ENCODE measurements at places on chromosomes 7 and 10.

GRCh38 chr7:31850066-31850465 lies 163.1 kb downstream of the PPP1R17 start:
- DNase-seq = no peak

- no peak for DNase-seq
Measured at GRCh38 chr7:139095194-139095659, 14.3 kb downstream of the ZC3HAV1 start.

GRCh38 chr7:130943336-130943901 lies 209.4 kb upstream of the KLF14 start:
- no peak for DNase-seq

GRCh38 chr10:70500812-70501301 lies 22.3 kb downstream of the PALD1 start:
- no peak for DNase-seq

- no peak for DNase-seq
Measured at GRCh38 chr10:131573256-131573655, 261.7 kb upstream of the TCERG1L start.

GRCh38 chr7:272631-273030 lies 17.3 kb upstream of the FOXL3 start:
- DNase-seq = no peak

GRCh38 chr10:14617852-14618251 lies 156.8 kb downstream of the FAM107B start:
- peak; percentile 66 for DNase-seq

DNA sequence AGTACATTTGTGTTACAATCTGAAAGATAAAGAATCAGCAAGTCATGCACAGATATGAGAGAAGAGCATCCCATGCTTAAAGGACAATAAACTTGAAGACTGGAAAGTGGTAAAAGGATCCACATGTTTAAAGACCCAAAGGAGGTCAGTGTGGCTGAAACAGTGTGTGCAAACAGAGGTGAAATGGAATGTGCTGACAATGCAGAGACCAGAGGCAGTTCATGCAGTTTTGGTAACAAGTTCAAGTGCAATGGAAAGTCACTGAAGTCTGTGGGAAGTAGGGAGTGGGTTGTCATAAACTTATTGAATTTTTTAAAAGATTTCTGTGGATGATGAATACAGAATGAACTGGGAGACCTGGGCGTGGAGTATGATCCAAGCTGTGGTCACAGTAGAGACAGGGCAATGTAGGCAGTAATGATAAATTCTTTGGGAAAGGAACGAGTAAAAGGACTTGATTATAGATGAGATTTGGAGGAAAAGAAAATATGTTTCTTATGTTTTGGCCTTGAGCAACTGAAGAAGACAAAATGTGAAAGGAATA lies 408.0 kb downstream of the HGF start:
- DNase-seq = no peak

- no peak for DNase-seq
Measured at GRCh38 chr10:99007457-99007856, 228.2 kb downstream of the HPSE2 start.

GRCh38 chr10:124996127-124996853 lies 54.4 kb downstream of the ZRANB1 start:
- no peak for DNase-seq

- no peak for DNase-seq
Measured at GRCh38 chr7:140033779-140034363, 28.9 kb downstream of the PARP12 start.

GRCh38 chr7:70446448-70447143 lies 685.3 kb upstream of the GALNT17 start:
- no peak for DNase-seq

DNA sequence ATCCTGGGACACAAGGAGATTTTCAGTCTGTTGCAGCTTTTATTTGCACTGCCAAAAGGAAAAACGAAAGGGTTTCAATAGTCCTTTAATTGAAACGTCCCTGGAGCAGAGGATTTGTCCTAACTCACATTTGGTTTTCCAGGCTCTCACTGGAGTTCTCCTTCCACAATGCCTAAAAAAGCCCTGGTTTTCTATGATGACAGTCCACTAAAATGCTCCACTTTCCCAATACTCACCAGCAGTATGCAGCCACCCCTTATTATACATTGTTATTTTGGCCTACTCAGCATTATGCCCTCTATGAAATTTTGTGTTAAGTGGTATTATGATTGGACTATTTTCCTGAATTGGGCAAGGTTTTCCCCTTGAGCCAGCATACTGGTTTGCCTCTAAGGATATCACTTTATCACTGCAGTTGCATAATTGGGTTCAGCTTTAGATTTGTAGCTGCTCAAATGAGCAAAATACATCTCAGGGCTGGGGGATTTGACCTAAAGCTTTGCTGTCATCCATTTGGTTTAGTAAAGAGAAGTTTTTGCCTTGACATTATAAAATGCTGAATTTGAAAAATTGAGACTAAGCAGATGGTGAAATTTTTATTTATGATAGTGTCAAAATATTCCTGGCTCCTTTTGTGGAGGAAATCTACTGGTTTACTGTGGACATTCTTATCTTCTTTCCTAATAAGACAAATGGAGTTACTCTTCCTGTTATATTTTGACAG lies 239.2 kb downstream of the RNLS start:
- DNase-seq = peak; percentile 2

GRCh38 chr10:92757066-92757710 lies 67.4 kb downstream of the HHEX start:
- peak; percentile 71 for DNase-seq

GRCh38 chr10:31867646-31868045 lies 61.0 kb downstream of the ARHGAP12 start:
- DNase-seq = no peak

- no peak for DNase-seq
Measured at GRCh38 chr10:62985807-62986600, 147.1 kb upstream of the NRBF2 start.

- no peak for DNase-seq
Measured at GRCh38 chr7:99398891-99399445, 9.4 kb downstream of the PDAP1 start.

- no peak for DNase-seq
Measured at GRCh38 chr10:101807158-101807557, 11.1 kb downstream of the OGA start.

GRCh38 chr10:86385806-86386205 lies 19.2 kb upstream of the GRID1 start:
- DNase-seq = no peak

DNA sequence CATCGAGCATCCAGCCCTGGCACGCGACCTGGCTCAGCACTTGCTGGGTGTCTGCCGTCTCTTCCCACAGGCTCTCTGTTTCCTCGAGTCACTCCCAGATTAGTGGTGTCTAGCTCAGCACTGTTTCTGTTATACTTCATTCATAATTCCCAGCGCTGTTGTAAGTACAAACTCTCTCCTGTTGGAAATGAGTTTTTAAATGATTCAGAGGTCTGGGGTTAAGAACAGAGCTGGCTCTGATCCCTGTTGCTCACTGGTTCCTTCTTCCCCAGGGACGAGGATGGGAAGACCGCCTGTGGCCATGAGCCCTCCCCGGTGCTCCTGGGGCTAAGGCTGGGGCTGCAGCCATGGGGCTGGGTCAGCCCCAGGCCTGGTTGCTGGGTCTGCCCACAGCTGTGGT lies 17.3 kb upstream of the C10orf95 start:
- no peak for DNase-seq

DNA sequence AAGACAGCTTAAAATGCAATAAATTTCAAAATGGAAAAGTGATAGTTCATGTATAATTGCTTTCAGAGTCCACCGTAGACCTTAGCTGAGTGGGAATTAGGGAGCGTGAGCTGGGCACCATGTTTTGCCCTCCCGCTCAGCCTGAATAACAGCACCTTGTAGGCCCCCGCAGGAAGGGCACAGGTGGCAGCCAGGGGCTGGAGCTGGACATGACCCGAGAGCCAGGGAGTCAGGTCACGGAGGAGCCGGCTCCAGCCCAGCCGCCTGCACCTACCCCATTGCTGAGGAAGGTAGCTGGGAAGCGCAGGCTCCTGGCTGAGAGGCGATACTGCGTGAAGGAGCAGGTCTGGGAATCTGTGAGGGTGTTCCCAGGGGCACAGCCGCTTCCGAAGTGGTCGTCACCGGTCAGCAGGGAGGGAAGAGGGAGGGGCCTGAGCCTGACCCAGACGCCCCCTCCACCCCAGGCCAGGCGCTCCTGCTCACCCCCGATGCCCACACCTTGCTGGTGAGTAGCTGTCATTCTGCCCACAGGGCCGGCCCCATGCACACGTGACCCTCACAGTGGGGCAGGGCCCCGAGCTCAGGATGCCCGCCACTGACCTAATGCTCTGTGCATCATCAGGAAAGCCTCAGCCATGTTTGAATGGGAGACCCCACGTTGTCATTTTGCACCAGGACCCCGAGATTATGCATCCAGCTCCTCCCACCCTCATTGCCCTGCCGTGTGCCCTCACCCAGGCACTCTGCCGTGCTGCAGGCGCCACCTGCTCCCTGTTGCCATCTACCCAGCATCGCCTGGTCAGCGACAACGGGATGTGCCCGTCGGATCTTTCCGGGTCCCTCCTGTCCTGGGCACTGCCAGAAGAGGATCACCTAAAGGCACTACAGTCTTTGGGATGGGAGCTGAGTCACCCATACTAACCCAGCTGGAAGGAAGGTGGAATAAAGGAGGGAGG lies 129.2 kb upstream of the TCERG1L start:
- no peak for DNase-seq

- DNase-seq = no peak
Measured at GRCh38 chr10:12308736-12309375, 40.5 kb upstream of the CAMK1D start.

GRCh38 chr10:13839430-13839990 lies 252.7 kb downstream of the PRPF18 start:
- DNase-seq = peak; percentile 81

All from AG08395 (cell line).